ENCODE measurements at places on chromosomes 6 and 20. TPM values are rescaled to one million over a fixed set of nuclear protein-coding genes. Genes with fewer than 3 reads are reported as not detected.
A peak's percentile ranks its signal among the peaks of the same experiment; 100 is the strongest.

DNA sequence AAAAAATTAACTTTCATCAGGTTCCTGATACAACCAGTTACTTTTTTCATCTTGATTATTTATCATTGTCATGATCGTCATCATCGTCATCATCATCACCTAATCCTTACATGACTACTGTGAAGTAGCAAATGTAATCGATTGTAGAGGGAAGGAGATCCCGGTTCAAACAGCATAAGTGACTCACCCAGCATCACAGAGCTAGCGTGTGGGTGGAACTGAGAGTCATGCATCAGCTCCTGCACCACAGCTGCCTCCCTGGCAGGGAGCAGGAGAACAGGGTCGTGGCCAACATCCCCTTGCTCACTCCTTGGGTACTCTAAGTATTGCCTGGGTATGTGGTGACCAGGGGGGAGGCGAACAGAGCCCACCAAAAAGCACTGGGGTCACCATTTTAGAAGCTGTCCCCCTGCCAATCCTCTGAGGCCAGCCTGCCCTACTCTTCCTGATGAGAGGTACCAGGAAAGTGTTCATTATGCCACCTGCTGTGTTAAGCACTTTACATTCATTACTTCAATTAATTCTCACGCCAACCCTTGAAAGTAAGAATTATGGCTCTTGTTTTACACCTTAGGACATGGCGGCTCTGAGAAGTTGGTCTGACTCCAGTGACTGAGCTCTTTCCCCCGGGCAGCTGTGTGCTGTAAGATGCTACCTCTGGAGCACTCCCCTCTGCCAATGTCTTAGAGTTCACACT lies 425.2 kb downstream of the CD83 start:
- no peak for DNase-seq

- no peak for DNase-seq
Measured at GRCh38 chr6:142542704-142543233, 241.0 kb downstream of the ADGRG6 start.

GRCh38 chr6:22754061-22754460 lies 184.7 kb downstream of the HDGFL1 start:
- DNase-seq, result no peak

DNA sequence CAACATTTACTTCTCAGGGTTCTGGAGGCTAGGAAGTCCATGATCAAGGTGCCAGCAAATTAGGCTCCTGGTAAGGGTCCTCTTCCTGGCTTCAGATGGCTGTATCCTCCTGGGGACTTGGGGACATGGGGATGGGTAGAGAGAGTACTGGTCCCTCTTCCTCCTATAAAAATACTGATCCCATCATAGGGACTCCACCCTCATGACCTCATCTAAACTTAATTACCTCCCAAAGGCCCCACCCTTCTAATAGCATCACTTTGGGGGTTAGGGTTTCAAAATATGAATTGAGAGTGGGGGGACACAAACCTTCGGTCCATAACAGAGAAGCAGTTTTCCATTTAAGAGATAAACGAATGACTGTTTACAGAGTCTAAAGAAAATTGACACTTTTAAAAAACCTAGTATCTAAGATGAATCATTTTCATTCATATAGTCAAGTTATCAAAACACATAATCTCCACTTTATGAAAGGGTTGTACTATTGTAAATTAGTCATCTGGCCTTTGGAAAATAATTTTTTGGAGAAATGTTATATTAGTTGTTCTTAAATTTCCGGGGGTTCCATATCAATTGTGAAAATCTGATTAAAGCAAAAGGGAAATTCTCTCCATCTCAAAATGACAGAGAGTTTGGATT lies 33.5 kb downstream of the ELOVL5 start:
- no peak for DNase-seq

DNA sequence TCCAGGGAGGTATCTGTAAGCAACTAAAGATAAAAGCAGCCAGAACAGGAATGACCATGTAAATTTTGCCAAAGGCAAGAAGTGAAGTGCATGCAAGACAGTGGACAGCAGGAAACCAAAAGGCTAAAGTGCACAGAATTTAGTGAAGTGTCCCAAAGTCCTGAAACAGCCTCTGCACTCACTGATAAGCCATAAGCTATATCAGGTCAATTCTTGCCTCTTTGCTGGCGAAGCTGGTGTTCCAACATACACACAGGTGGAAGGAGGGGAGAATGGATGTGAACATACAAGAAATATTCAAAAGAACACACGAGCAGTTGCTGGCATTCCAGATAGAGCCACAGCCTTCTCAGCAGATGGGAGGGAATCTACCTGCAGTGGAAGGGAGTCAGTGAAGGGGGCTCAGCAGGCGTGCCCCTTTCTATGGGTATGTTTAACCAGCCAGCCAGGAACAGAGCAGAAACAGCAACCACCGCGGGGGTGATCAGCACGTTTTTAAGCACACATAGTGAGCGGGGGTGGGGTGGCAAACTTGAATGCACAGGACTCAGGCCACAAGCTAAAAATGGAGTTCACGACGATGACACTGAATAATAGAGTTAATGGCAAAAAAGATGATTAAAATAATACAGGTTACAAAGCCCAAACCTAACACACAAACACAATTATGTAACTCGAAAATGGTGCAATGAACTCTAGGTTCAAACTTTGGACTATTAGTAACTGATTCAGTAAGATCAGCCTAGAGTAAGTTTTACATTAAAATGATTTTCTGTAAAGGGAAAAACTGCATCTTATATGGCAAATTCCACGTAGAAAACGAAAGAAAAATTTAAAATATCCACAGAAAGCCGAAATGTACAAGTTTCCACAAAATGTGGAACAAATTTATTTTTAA lies 1.2 kb downstream of the ECI2 start:
- DNase-seq, result peak; percentile 15

DNA sequence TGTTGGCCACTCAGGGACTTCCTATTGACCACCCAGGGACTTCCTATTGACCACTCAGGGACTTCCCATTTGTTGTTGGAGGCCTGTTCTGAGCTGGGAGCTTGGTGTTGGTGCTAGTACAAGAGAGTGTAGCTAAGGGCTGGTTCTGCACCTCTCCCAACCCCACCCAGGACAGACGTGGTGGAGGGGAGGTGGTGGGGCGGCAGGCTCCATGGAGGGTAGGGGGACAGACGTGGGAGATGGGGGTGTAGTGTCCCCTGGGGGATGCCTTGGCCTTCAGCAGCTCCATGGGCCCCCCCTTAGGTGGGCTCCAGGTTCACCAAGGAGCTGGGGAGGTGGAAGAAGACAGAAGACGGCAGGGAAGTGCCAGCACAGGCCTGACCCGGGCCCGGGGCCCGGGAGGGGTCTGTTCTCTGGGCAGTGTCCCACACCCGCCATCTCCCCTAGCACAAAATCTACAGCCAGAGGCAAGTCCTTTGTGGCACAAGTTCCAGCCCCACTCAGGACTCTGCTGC lies 33.9 kb downstream of the CHRNA4 start:
- no peak for DNase-seq

CLVS2 gene
- not detected for total RNA-seq

MOCS1 gene
- 1.1 TPM for total RNA-seq

PPIL6 gene
- 0.07 TPM for total RNA-seq

APCDD1L gene
- not detected for total RNA-seq

TREM1 gene
- total RNA-seq, result not detected
